NCI-H1092 treated with DMSO at 0.1 percent for 48 hours (cell line): ENCODE measurements at places on chromosomes 2 and 18.

DNA sequence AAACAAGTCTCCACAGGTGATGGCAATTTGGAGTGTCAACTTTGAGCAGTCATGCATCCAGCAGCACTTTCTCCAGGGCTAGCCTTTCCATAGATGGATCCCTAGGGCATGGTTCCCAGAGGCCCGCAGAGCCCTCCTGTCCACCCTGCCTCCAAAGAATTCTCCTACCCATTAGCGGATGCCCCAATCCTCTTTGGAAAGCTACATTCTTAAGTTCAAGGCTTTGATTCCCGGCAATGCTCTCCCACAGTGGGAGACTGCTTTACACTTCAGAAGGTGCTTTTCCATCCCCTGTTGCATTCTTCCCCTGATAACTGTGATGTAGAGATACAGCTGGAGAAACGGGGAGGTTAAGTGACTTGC lies 61.3 kb downstream of the ACAA2 start:
- no peak for DNase-seq

- DNase-seq = no peak
Observed at GRCh38 chr18:12030670-12031069, 49.4 kb downstream of the IMPA2 start.

GRCh38 chr2:11766016-11766415 lies 19.6 kb downstream of the LPIN1 start:
- DNase-seq = no peak

- no peak for DNase-seq
Observed at GRCh38 chr2:239644011-239644410, 243.2 kb upstream of the HDAC4 start.

- DNase-seq = no peak
Observed at GRCh38 chr18:49023938-49024803, 73.4 kb upstream of the SMAD7 start.

DNA sequence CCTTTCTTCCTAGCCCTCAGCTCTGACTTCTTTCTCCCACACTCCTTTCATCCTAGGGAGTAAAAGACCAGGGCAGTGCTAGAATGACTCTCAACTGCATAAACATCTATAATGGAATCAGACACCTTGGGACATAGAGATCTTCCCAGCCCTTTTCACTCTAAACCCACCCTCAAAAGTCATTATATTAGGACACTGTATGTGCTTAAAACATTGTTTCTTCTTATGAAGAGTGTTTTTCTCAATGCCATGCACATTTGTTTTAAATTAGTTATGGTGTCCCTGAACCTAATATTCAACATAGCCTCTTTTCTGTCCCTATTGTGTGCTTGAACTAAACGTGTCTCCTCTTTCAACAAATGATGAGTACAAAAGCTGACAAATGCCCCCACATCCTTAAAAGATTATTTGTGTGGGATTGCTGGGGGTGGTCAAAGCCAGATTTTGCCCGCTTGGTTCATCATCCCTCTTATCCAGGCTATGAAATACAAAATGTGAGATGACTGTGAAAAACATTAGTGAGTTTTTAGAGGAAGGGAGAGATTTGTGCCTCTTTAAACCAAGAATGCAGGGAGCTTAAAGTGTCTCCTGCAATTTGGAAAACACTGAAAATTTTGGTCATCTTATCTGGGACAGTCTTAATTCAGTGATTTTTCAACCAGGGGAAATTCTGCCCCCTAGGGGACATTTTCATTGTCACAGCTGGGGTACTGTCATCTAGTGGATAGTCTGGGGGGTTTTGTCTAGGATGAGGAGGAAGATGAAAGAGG lies 29.0 kb downstream of the SERPINB5 start:
- no peak for DNase-seq

DNA sequence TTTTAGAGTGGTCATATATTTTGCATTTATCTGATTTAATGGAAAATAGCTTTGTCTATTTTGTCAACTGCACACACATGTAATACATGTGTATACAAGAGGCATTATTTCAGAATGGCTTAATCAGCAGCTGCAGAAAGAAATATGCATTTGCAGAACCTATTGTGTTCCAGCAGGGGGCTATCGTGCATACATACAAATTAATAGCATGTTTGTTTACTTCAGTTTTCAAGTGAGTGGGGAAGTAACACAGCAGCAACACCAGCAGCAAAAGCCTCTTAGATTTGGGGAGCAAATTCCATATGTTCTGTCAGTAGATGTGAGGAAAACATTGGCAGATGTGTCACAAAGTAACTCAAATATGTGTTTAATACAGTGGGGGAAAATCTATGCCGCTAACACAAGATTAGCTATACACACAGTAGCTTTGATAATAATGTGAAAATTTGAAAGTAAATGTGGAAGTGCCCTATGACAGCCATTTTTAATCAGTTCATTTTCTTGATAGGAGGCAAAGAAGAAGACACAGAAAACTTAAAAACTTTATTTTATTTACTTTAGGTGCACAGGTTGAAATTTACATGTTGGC lies 218.1 kb downstream of the WDR7 start:
- DNase-seq = peak; percentile 68

GRCh38 chr2:207937253-207937652 lies 88.1 kb downstream of the PLEKHM3 start:
- no peak for DNase-seq

DNA sequence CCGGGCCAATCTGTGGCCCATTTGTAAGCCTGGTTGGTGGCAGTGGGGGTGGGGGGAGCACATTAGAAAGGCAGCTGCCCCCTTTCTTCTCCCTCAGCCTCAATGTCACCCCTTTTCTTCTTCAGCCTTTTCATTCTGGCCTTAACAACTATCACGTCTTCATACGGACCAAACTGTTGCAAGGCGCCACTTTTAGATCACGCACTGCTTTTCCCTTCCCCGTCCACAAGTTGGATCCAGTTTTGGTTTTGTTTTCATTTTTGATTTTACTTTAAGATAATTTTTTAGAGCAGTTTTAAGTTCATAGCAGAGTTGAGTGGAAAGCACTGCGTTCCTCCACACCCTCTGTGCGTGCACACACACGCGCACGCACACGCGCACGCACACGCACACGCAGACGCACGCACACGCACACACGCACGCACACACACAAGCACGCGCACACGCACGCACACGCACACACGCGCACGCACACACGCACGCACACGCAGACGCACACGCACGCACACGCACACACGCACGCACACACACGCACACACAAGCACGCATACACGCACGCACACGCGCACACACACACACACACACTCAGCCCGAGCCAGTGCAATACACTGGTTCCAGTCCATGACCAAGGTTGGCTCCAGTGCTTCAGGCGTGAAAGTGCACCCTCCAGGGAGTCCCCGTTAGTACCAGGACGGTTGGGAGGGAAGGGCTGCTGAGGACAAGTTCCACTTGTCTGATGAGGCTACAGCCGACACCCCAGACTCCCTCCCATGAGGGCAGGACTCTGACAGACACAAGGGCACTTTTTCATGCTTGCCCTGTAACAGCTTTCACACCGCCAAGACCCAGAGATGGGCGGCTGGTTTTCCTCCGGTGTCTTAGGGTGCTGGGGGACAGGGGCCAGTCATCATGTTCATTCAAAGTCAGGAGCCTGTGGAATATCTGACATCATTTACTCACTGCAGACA lies 22.4 kb downstream of the FBLN7 start:
- DNase-seq = no peak

- DNase-seq = no peak
Observed at GRCh38 chr2:43513216-43513615, 82.6 kb downstream of the THADA start.

GRCh38 chr18:22180722-22181121 lies 11.3 kb downstream of the GATA6 start:
- DNase-seq = no peak

DNA sequence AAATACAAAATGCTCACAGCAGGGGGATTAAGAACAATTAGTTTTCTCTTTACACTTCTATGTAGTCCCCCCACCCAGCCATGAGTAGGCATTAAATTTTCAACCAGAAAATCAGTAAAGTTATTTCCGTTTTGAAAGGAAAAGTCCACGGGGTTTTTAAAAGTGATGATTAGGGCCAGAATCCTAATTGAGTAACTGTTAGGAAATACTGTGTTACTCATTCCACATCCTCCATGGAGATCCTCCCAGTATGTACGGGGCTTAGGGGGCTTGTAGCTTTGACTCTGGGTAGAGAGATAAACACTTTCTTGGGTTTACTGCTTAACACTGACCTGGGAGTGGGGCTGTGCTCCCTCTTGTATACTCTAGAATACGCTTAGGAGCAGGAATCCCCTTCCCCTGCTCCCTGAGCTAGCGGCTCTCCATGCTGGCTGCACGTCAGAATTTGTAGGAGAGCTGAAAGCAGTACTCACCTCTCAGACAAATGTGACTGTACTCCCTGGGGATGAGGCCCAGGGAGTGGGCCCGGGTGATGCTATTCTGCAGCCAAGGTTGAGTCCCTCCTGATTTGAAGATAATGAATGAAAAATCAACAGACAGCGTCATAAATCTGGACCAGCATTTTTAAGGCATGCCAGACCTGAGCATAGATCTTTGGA lies 100.5 kb downstream of the SLC4A3 start:
- no peak for DNase-seq

GRCh38 chr18:11951390-11951851 lies 29.9 kb upstream of the IMPA2 start:
- DNase-seq = no peak

DNA sequence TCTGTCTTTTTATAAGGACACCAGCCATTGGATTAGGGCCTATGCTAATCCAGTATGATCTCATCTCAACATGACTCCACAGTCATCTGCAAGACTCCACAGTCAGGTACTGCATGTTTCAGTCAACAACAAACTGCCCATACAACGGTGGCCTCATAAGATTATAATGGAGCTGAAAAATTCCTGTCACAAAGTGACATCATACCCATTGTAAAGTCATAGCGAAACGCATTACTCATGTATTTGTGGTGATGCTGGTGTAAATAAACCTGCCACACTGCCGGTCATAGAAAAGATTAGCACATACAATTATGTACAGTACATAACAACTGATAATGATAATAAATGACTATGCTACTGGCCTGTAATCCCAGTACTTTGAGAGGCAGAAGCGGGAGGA lies 102.2 kb downstream of the TEX51 start:
- DNase-seq = no peak

- DNase-seq = no peak
Observed at GRCh38 chr2:108629417-108629816, 89.9 kb upstream of the RANBP2 start.

- DNase-seq = no peak
Observed at GRCh38 chr2:134217351-134217750, 36.5 kb upstream of the MGAT5 start.

DNA sequence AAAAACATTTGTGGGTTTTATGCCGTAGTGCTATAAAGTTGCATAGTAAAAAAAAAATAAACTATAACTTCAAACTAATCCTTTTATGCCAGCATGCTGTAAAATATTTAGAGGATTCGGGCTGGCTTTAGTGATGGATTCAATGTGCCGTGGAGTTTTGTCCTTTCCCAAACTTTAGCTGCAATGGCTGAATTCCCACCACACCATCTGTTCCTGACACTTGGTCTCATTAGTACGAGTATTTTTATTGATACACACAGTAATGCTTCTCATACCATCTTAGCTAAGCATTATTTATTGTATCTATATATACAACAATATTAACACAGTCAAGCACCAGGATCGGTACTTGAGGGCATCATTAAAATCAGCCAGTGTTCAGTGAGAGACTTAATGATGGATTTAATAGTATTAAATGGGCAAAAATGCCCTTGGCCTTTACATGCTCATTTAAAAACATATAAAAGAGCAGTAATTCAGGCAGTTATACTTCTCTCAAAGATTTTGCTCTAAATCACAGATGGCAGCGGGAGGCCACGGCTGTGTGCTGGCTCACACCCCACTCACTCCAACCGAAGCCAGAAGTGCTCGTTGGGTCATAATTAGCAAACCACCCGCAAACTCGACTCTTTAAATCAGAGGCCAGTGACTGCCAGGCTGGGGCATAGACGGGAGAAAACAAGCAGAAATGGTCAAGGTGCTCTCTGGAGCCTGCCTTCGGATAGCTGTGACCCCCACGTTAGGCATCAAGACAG lies 297.0 kb upstream of the REV1 start:
- DNase-seq = no peak

- DNase-seq = no peak
Observed at GRCh38 chr2:197131558-197131855, 179.1 kb downstream of the ANKRD44 start.

DNA sequence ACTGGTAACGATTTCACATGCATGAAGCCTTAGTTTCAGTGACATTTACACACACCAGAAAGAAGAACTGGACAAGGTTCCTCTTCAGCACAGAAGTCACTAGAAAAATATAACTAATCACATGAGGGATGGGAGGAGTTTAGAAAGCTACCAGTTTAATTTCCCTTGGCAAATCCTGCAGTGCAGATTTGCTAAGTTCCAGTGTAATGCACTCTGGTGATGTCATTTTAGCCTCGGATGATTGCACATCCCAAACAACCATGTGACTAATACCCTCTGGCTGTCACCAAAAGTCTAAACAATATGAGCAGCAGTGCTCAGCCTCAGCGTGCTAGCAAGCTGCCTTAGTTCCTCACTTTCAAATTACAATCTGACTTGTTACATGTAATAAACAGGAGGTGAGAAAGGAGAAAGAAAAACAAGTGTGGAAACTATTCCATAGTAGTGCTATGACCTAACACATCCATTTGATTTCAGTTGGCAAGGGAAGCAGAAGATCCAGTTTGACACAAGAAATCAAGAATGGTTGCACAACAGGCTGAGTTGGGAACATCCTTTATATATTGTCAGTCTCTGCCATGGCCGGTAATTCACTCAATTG lies 35.3 kb upstream of the PPP1CB start:
- no peak for DNase-seq

GRCh38 chr2:231769170-231770136 lies 11.6 kb downstream of the PDE6D start:
- no peak for DNase-seq

- DNase-seq = no peak
Observed at GRCh38 chr2:37894601-37895000, 30.5 kb upstream of the RMDN2 start.

DNA sequence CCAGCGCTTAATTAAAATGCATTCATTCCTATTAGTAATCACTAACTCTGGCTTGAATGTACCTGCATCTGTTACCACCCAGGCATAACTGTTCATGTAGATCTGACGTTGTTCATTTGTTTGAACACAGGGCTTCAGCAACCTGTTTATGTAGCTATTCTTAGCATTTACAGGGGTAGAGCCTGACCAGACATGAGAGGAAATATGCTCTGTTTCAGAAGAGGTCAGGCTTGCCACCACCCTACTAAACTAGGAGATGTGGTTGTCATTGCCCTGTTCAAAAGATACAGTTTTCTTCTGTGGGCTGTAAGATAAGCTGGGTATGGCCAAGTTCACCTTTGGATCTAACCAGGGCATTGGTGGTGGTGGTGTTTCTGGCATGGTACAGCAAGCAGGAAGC lies 8.8 kb downstream of the MGAT5 start:
- DNase-seq = no peak

- DNase-seq = peak; percentile 2
Observed at GRCh38 chr2:41722668-41723369, 325.0 kb upstream of the PKDCC start.

DNA sequence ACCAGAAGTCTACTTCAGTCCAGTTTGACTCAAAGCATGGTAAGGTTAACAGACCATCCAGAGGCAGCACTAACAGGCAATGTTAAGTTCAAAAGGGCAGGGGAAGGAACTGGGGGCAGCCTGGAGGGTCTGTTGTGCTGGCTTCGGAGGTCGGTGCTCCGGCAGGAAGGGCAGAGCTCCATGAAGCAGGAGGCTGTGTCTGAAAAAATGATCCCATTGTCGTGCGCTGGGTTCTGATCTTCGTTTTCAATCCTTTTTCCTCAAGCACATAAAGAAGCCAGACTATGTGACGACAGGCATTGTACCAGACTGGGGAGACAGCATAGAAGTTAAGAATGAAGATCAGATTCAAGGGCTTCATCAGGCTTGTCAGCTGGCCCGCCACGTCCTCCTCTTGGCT lies 21.9 kb upstream of the DLX1 start:
- no peak for DNase-seq

GRCh38 chr2:15042801-15043217 lies 410.3 kb downstream of the LRATD1 start:
- no peak for DNase-seq
